ENCODE measurements at places on chromosomes 2 and 18.
A peak's percentile ranks its signal among the peaks of the same experiment; 100 is the strongest.

DNA sequence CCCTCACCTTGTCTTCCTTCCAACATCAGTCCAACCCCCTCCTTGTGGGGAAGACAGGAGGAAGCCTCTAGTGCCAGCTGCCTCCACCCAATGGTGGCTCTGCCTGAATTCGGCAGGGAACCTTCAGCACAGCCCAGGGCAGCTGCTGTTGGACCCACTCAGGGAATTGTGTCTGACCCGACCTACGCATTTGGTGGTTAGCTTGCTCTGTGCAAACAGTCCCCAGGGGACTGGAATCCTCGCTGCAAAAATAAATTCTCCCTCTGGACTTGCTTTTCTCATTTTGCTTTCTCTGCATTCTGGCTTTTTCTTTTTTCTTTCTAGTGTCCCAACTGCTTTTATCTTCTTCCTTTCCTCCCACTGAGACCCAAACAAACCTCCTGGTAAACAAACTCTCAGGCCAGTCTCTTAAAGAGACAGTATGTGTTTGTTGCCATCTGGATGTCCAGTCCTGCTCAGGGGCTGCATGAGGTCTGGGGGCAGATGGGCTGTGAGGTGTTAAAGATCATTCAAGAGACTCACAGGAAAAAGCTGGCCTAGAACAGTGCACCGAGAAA, 137.7 kb upstream of the HAAO start:
- DNase-seq, result no peak

- DNase-seq, result no peak
Measured at GRCh38 chr2:63662028-63662804, 73.5 kb downstream of the MDH1 start.

DNA sequence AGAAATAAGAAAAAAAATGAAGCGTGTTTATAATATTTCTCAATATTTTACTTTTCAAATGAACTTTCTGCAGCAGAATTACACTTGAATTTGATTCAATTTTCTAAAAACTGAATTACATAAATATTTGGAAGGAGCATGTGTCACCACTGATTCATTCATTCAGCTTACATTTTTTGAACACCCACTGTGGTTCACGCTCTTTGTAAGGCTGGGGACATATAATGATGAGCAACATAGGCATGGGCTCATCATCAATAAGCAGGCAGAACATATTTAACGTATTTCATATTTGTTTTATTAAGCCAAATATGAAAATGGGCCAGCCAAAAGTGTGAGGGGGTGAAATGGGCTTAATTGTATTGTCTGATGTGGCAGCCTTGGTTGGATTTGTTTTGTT, 209.1 kb downstream of the CTNNA2 start:
- DNase-seq, result no peak

GRCh38 chr18:36186461-36187192, 670 bp upstream of the MOCOS start:
- peak; percentile 25 for DNase-seq

DNA sequence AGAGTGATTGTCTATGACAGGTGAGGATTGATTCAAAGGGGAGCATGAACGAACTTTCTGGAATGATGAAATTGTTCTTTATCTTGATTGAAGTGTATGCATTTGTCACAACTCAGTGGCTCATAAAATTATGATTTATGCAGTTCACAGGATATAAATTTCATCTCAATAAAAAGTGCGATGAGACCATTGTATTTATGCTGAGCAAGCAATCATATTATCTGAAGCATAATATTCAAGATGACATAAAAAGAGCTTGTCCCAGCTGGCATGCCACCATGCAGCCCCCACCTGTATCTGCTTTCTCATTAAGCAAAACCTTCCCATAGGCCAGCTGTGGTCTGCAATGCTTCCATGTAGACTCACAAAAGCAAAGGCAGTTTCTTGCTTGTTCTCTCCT, 49.6 kb upstream of the TEX51 start:
- DNase-seq, result no peak

- DNase-seq, result no peak
Measured at GRCh38 chr2:8003462-8004075, 678.3 kb upstream of the ID2 start.

- peak; percentile 21 for DNase-seq
Measured at GRCh38 chr2:240620859-240621258, 4.4 kb upstream of the GPR35 start.

GRCh38 chr2:173037245-173038120, 38.2 kb upstream of the MAP3K20 start:
- DNase-seq, result no peak

DNA sequence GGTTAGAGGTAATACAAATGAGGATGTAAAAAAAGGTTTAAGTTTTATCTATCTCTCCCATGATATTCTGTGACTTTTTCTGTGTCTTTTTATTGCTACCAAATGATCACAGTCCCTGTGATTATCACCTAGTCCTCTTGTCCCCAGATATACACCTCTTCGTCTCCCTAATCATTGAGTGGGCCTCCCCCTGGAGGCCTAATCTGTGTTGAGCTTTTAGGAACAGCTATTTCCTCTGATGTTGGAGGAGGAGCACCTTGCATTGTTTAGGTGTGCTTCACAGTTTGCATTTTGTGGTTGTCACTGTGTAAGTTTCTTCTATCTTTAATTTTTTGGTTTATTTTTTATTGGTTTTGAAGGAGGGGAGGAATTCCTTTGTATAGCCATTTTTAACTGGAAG, 33.3 kb downstream of the CCDC85A start:
- no peak for DNase-seq

GRCh38 chr2:174332217-174332963, 2.4 kb upstream of the SP9 start:
- DNase-seq, result no peak

DNA sequence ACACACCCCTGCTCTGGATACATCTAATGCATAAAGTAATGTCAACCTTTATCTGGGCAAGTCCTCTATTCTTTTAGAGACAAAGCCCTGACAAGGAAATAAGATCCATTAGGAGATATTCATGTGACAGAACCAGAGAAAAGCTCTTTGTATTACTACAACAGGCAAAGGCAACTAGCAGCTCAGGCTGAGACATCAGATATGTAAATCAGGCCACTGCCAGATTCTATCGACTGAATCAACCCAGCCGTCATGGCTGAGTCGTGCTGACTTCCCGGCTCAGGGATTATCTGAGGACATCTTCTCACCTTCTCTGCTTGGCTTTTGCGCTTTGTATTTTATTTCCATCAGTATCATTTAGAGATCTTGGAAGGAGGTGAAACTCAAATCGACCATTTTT, 294.5 kb downstream of the PLCL1 start:
- DNase-seq, result no peak

DNA sequence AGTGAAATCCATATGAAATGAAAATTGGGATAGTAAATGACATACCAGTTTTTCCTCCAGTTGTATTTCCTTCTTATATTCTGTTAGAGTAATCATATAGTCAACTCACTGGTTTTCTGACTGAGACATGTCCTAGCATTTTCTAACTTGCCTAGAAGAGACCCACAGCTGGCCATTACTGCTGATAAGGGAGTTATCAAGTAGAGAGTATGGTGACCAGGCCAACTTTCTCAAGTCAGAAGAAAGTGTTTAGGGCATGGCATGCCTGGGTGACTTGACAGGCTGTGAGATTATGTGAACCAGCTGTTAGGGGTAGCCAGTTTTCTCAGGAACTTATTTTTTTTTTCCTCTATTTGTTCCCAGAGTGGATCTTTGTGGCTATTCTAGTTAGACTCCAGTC, 81.2 kb downstream of the GPD2 start:
- DNase-seq, result no peak

DNA sequence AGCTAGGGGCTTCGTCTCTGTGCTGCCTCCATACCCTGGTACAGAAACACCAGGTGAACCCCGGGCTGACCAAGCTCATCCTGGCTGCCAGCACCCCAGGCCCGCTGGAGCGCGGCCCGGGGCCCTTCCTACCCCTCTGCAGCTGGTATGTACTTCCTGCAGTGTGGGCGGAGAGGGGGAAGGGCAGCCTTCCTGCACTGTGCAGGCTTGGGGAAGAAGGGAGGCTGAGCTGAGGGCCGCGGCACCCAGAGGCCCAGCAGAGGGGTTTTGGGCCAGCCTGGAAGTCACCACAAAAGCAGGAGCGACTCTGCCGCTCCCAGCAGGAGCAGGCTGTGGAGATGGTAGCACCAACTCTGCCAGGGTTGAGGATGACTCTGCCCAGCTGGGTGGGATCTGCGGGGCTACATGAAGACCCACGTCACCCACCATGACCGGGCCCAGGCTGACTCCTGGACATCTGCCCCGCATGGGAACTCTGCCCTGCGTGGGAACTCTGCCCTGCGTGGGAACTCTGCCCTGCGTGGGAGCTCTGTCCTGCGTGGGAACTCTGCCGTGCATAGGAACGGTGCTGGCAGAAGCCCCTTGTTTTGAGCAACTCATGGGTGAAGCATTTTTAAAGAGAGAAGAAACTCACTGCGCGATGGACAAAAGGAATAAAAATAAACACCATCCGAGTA, 273.3 kb downstream of the NDUFA10 start:
- peak; percentile 49 for DNase-seq

- no peak for DNase-seq
Measured at GRCh38 chr2:126890551-126891450, 7.9 kb upstream of the TEX51 start.

DNA sequence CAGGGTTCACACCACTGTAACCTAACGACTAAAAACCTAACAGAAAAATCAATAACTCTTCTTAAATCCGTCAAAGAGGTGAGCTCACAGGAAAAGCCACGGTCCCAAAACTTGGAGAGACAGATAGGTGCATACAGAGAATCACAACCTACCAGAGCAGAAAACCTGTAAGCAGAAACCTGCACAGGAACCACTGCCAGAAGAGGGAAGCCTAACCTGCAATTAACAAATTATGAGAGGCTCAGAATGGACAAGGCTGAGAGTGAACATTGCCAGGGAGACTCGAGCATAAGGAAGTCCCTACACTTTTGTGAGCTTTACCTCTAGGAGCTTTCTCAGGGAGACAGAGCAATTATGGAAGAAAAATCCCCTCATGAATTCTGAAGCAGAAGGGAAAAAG, 156.2 kb upstream of the NETO1 start:
- DNase-seq, result no peak

DNA sequence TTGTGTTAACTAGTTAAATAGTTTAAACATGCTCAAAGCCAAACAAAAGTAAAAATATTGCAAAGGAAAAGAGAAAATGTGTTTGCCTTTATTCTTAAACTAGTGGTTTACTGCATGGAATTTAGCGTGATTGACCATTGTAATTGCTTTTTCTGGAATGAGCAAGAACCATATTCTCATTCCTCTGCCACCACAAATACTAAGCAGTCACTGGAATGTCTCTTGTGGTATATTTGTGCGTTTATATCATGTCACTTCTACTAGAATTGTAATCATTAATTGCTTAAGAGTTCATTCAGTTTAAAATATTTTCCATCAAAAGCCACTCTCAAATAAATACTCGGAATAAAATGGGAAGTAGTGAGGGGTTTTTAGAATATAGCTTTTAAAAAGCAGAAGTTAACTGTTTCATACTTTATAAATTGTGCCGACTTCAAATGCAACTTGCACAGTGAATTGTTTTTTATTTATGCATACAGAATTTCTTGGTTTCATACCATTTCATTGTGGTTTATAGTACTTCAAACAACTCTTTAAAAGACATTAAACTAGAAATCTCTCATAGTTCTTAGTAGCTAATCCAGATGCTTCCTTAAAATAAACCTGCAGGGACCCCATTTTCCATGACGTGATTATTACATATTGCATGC, 288.1 kb downstream of the EPHA4 start:
- DNase-seq, result no peak

DNA sequence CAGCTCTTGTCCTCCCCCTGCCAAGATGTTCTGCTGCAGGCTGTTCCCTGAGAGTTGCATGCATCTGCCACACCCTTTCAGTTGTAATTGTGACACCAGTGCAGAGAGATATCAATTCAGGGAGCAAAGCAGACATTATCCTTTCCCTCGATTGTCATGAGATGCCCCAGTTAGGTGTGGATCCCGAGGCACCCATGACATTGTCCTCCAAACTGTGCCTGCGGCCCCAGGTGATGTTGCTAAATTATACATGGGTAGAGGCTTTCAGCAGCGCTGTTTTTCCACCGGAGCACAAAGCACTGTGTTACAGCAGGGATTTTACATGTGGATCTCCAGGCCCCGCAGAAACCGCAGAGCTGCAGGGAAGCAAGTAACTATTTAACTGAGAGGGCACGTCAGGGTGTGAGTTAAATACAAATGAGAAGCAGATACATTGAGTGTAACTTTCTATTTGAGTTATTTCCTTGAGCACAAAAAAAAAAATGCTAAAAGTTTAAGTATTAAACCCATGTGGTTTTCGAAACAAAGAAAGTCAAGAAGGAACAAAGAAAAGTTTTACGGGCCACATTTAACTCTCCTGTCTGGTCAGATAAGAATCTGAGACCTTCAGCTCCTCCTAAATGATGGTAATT, 90.3 kb upstream of the BCL2L11 start:
- DNase-seq, result no peak

DNA sequence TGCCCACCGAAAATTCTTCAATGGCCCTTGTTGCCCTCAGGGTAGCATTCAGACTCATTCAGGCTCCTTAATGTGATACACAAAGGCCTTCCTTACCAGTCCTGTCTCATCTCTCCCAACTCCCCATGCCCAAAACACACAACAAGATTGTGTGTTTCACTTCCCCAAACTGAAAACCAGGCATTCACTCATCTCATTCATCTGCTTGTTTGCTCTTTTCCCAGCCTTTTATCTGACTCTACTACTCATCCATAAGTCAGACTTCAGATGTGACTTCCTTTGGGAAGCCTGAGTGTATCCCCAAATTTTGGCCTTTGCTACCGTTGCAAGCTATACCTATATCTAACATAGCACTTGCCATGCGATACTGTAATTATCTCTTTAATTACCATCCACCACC, 9.7 kb upstream of the SLC39A10 start:
- DNase-seq, result no peak

DNA sequence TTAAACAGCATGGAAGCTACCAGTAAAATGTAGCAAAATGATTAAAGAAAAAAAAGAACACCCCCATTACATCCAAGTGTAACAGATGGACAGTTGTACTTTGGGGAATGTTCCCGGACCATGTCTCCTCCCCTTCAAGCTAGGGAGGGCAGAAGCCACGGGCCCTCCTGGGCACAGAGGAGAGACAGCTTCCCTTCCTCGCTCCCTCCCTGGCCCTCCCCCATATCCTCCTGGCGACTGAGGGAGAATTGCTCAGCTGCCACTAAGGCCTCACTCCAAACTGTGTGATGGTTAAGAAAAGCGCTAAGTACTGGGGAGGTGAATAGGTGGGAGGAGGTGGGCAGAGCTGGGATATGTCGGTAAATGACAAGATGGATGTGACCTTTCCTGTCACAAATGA, 358.0 kb downstream of the HRH4 start:
- DNase-seq, result no peak

DNA sequence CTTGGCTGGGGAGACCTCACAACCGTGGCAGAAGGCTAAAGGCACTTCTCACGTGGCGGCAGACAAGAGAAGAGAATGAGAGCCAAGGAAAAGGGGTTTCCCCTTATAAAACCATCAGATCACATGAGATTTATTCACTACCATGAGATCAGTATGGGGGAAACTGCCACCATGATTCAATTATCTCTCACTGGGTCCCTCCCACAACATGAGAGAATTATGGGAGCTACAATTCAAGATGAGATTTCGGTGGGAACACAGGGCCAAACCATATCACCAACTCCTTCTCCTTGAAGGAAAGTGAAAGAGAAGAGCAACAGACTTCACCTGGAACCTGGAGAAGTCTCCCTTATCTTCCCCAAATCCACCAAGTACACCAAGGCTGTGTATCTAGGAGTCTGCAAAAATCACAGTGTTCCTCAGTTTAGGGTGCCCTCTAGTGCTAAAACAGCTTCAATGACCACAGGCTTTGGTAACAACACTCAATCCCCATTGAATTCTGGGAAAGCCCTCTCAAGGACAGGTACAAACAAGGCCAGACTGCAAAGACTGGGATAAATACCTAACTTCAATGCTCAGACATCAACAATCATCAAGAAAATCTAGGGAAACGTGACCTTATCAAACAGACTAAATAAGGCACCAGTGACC, 148.8 kb upstream of the SRD5A2 start:
- DNase-seq, result no peak

Data from stimulated activated naive CD8-positive, alpha-beta T cell treated with anti-CD3 and anti-CD28 coated beads, Interleukin-15, Interleukin-2, amounts not matched to agents 100 U/mL and 50 U/mL, for 24 hours (primary cell).